Suprapubic skin (tissue), 4 donors: ENCODE measurements at places on chromosomes 12 and 14. TPM values are rescaled to one million over a fixed set of nuclear protein-coding genes. Genes with fewer than 3 reads are reported as not detected.

Gene CCDC184
- total RNA-seq, result 0.64 TPM

GRCh38 chr14:102983496-102983895, 61.0 kb downstream of the AMN start:
- DNase-seq, result no peak

DNA sequence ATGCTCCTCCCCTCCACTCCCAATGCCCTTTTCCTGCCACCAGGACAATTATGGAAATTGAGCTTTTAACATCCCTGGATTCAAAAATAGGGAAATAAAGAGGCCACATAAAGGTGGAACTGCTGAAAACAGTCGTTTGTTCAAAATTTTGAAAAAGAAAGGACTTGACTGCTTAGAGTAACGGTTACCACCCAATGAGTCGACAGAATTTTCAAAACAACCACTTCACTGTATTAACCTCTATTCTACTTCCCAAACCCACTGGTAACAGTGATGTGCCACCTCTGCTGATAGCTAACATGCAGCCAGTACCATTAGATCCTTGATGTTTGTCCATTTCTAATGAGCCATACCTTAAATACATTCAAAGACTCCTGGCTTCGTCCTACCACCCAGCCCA, 4.9 kb downstream of the ST8SIA1 start:
- DNase-seq, result no peak

- no peak for DNase-seq
Measured at GRCh38 chr12:108146035-108146893, 17.2 kb downstream of the WSCD2 start.

Gene SCAF11
- total RNA-seq, result 221 TPM

GRCh38 chr12:93784339-93785086, 107.3 kb downstream of the CRADD start:
- no peak for DNase-seq
